ENCODE measurements at places on chromosomes 16 and 17. TPM values are rescaled to one million over a fixed set of nuclear protein-coding genes. Genes with fewer than 3 reads are reported as not detected.

Gene UTS2R
- not detected for total RNA-seq

Gene AOC2
- 0.22 TPM for total RNA-seq

Gene ZMYND15
- under 0.01 TPM for total RNA-seq

- no peak for DNase-seq
These were observed 178.2 kb downstream of the CHD9 start for GRCh38 chr16:53232826-53233529.

DNA sequence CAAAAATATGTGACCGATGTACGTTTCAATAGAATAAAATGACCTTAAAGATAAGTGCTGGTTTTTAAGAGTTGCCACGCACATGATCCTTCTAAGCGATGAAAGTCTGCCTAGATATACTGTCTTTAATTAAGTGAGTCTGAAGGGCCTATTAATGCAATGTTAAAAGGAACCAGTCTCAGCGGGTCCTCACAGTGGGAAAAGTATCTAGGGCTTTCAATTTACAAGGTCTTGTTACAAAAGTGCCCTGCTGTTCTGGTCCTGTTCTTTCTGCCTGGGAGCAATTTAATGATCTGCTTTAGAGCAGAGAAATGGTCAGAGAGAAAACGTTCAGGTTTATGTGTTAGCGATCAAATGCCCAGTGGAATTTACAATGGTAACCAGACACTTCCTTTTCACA, 864.0 kb downstream of the KCNJ2 start:
- no peak for DNase-seq

GRCh38 chr17:20825539-20825938, 217.3 kb downstream of the USP22 start:
- DNase-seq: no peak
